ENCODE measurements at places on chromosomes 13 and 19.

GRCh38 chr13:105513448-105513847 lies 1022.0 kb downstream of the EFNB2 start:
- no peak for DNase-seq

DNA sequence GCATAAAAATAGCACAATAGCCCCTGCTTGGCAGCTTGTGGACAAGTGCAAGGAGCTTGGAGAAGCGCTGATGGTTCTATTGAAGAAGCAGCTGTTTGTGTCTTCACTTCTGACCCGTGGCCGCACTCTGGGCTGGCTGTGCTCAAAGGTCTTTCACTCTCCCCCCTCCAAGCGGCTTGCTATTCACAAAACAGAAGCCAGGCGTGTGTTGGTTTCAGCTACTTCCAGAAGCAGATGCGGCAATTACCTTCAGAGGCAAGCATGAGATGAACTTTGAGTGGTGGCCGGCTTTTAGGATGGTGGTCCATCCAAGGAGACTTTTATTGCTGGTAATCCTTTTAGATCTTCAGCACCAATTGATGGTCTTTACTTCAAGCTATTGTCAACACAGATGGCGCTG lies 188.5 kb upstream of the ARGLU1 start:
- DNase-seq = no peak

- DNase-seq = no peak
These were observed 42.5 kb upstream of the ANKRD10 start for GRCh38 chr13:110957181-110957884.

DNA sequence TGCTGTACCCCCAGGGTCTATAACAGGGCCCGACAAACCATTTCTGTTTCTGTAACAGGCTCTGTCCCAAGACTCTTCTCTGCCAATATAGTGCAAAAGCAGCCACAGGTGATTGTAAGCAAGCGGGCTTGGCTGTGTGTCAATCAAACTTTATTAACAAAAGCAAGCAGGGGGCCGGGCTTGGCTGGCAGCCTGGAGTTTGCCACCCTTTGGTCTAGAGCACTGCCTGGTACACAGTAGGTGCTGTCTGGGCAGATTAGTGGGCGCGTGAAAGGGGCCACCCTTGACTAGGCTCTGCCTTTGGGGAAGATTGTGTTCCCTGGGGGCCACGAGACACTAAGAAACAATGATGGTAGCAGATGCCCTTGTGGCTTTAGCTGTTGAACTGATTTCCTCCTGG lies 27.4 kb downstream of the CCL25 start:
- DNase-seq = no peak

DNA sequence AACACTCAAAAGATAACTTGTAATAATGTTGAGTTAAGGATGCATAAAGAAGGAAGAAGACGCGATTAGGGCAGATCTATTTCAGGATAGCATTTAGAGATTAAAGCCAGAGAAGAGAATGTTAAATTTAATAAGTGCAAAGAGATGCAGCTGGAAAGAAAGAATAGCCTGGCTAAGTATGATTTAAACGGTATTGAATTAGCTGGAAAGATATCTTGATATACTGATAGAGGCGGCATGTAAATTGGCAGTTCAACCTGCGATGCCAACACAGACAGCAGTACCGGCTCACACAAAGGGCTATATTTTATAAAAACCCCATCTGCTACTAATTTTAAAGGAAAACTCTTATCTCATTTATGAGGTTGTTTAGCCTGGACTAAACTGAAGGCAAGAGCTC lies 121.4 kb downstream of the ENOX1 start:
- DNase-seq = no peak

DNA sequence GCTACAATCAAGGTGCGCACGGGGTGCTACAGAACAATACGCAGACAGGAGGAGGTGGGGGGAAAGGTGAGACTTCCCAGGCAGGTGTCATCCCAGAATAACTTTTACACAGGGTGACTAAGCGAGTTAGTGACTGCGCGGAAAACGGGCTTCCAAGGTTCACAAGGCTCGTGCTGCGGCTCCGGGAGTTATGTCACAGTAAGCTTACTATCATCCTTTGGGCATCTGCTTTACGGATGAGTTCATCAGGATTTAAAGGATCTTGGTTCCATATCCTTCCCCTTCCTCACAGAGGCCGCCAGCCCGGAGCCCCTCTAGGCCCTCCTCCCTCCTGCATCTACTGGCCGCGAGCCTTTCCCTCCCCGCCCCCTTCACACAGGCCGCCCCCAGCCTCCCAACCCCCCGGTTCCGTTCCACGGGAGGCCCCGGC lies 474 bp upstream of the IFT88 start:
- no peak for DNase-seq

GRCh38 chr13:106213028-106213757 lies 322.3 kb downstream of the EFNB2 start:
- DNase-seq = no peak

GRCh38 chr13:32850316-32851052 lies 165.7 kb upstream of the KL start:
- no peak for DNase-seq

GRCh38 chr19:38044267-38045111 lies 137.5 kb downstream of the SIPA1L3 start:
- peak; percentile 42 for DNase-seq

- no peak for DNase-seq
These were observed 59.1 kb upstream of the ZNF30 start for GRCh38 chr19:34867631-34868030.

GRCh38 chr13:28576067-28576466 lies 81.1 kb upstream of the FLT1 start:
- DNase-seq = no peak

GRCh38 chr13:47136504-47136941 lies 239.7 kb upstream of the HTR2A start:
- DNase-seq = no peak

DNA sequence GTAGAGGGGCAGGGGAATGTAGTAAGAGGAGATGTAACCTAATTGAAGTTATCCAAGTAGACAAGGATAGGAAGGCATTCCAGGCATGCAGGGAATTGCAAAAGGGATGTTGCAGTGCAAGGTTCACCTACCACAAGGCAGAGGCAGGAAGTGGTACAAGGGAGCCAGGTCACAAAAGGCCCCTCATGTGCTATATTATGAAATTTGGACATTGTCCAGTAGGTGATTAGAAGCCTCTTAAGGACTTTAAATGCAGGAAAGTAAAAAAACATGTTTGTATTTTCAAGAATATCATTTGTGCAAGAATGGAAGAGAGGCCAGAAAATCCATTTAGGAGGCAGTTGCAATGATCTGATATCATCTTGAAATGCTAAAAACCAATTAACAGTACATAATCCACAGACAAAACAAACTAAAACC lies 111.4 kb downstream of the FRY start:
- peak; percentile 74 for DNase-seq

DNA sequence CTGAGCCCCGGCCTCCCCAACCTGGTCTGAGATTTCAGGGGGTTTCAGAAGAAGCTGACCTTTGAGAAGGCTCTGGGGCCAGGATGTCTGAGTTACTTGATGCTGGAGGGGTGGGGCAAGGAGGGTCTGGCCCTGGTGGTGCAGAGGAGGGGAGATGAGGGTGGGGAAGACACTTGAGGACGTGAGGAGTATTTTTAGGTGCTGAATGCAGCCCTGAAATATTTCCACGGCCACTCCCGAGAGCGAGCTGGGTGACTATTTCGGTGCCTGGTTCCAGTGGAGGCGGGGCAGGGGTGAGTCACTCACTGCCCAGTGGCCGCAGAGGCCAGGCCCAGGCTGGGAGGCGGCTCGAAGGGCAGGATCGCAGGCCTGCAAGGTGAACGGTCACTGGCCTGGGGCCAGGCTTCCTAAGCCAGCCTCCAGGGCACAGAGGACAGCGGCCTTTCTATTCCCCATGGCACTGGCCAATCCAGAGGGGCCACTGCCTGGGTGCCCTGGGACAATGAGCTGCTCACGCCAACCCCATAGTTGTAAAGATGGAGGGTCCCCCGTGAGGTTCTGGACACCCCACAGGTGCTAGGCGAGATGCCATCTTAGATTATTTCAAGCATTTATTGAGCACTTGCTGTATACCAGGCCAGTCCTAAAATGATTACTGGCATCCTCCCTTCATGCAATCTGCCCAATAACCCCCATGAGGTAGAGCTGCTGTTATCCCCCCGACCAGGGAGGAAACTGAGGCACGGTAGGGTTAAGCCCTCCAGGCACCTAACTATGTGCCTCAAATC lies 19.7 kb upstream of the JUND start:
- DNase-seq = peak; percentile 55

DNA sequence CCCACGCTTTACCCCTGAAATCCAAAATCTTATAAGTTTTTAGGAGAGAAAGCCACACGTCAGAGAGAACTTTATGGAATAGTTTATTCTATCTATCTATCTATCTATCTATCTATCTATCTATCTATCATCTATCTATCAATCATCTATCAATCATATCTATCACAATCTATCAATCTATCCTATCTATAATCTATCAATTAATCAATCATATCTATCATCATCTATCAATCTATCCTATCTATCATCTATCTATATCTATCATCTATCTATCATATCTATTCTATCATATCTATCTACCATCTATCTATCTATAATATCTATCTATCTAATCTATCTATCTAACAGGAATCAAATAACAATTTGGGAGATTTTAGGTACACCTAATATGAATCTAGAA lies 115.1 kb downstream of the FGF9 start:
- DNase-seq = no peak

DNA sequence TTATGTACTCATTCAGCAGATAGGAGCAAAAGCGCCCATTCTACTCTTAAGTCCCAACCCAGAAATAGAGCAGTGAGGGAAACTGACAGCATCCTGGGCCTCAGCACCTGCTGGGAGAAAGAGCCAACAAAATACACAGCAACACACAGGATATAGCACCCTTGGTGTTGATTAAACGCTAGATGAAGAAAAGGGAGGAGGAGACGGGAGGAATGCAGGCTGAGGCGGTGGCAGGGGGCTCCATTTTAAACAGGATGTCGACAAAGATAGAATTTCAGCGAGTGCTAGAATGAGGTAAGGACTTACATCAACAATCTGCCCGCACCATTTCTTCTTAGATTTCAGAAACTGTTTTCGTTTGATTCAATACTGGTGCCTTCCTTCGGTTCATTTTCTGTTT lies 4.6 kb upstream of the RAB20 start:
- DNase-seq = no peak
